ENCODE measurements at places on chromosomes 7 and 10.

DNA sequence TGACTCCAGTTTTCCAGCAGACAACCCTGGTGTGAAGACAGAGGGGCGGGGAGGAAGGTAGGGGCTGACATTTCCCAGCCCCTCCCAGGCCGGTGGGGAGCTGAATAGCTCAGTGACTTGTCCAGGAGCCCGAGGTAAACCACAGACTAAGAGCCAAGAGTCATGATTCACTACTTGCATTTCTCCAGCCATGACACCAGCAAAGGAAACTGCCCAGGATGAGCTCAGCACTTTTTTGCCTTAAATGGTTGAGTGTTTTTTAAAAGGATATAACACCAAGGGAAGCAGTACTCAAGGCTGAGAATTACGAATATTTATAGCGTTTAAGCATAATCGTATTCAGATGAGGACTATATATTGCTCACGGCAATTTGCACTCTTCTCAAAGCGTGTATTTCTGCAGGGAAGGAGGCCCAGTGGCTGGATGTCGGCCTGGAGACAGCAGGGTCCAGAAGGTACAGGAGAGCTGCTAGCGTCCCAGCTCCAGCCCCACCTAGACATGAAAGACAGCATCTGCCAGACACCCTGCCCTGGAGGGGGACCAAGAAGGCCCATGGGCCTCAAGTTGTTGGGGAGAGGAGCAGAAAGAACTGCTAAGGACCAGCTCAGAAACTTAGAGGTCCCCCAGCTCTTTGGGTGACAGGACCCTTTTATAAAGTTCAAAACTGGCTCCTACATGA lies 141.4 kb downstream of the GRID1 start:
- no peak for DNase-seq

GRCh38 chr10:121599947-121600346 lies 1.7 kb upstream of the FGFR2 start:
- DNase-seq = no peak

DNA sequence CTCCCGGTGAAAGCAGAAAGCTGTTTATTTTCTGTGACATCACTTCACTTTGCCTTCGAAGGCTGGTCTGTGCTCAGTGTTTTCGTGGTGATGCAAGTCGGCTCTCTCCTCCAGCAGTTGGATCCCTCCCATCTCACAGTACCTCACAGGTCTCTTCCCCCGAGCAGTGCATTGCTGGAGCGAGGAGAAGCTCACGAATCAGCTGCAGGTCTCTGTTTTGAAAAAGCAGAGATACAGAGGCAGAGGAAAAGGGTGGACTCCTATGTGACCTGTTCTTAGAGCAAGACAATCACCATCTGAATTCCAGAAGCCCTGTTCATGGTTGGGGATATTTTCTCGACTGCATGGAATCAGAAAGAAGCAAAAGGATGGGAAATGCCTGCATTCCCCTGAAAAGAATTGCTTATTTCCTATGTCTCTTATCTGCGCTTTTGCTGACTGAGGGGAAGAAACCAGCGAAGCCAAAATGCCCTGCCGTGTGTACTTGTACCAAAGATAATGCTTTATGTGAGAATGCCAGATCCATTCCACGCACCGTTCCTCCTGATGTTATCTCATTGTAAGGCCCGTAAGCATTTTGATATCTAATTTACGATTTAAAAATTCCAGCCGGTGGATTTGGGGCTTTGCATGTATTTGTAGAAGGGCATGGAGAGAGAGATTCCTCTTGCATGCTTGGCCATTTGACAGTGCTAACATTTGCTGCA lies at the start of gene LGI1:
Gene LGI1 (plus strand): TSS at position 136 of the 707 bp plus-strand sequence. CDS start 209 bp downstream, at position 345.
- no peak for DNase-seq

DNA sequence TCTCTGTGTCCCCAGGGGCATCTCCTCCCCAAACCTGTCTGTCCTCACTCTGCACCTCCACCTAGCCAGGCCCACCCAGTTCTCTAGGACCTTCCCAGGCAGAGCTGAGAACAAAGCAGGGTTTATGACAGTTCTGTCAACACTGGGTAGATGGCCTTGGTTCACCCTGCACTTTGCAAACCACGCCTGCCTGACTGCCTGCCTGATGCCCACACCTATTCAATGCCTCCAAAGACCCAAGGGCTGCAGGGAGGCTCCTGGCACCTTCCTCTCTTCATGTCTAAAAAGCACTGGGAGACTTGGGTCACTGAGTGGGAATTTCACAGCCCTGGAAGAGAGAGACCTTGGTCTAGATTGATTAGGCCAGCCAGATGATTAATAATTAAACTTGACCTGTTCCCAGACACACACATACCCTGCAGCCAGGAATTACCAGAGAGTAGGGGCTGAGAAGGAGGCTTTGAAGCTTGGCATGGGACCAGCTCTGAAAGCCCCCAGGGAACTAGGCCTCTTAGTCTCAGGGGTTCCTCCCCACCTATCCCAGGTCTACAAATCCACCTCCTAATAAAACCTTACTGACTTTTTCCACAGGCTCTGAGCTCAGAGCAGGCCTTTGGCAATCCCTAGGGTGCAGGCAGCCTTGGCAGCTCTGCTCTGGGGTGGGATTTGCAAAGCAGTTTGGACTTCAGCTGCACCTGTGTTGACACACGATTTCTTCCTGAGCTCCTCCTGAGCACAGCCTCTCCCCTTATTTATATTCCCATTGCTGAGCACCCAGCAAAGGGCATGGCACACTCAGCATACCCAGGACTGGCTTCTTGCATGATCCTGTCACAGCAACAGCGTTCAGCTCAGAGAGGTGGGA lies 25.7 kb upstream of the PDCD4 start:
- DNase-seq = no peak

GRCh38 chr7:157703534-157704195 lies 366.9 kb downstream of the DNAJB6 start:
- no peak for DNase-seq

DNA sequence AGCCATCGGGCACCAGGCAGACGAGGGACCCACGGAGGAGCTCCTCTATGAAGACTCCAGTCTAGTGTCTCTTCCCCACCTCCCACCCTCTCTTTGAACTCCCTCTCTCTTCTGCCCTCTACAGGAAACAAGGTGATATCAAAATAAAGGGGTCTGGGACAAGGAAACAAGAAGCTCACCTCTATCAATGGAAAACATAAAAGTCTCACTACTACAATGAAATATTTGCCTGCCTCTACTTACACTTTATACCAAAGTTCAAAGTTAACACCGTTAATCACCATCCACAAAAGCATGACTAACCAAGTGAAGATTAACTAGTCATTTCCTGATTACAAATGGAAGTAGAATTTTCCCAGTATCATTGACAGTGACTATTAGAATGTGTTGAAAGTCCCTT lies 82.2 kb downstream of the PARD3 start:
- no peak for DNase-seq

- no peak for DNase-seq
Observed at GRCh38 chr7:152667958-152668357, 8.0 kb downstream of the XRCC2 start.

GRCh38 chr7:124764051-124764846 lies 1.3 kb downstream of the GPR37 start:
- DNase-seq = no peak

- DNase-seq = no peak
Observed at GRCh38 chr7:90401989-90402388, 1.3 kb upstream of the CLDN12 start.

- DNase-seq = no peak
Observed at GRCh38 chr7:121187676-121188075, 141.1 kb upstream of the WNT16 start.

GRCh38 chr10:52040486-52040885 lies 273.6 kb upstream of the DKK1 start:
- no peak for DNase-seq

DNA sequence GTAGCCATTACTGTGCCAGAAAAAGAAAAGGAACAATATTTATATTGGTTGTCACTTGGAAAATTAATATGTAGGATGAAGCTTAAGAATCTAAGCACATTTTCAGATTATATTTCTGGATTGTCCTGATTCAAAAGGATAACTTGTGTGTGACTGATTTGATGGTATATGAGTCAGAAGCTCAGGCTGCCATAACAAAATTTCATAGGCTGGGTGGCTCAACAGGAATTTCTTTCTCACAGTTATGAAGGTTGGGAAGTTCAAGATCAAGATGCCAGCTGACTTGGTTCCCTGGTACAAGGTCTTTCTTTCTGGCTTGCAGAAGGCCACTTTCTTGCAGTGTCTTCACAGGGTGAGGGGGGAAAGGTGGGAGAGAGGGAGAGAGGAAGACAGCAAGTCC lies 108.5 kb downstream of the ST7 start:
- no peak for DNase-seq

DNA sequence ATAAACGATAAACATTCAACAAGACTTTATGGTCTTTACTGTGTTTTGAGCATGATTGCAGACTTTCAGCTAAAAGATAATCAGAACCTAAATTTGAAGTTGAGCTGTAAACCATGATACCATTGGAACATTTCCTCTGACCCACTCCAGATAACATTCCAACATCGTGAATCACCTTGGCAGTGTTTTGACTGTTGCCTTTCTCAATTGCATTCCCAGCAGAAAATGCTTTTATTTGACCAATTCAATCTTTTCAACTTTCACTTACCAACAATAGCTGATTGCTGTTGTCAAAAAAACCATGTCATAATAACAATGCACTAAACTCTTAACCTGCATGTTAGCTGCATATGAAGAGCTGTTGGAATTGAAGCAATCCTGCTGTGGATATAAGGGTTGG lies 165.5 kb downstream of the MDFIC start:
- no peak for DNase-seq

GRCh38 chr7:55065079-55065478 lies 46.3 kb downstream of the EGFR start:
- no peak for DNase-seq

DNA sequence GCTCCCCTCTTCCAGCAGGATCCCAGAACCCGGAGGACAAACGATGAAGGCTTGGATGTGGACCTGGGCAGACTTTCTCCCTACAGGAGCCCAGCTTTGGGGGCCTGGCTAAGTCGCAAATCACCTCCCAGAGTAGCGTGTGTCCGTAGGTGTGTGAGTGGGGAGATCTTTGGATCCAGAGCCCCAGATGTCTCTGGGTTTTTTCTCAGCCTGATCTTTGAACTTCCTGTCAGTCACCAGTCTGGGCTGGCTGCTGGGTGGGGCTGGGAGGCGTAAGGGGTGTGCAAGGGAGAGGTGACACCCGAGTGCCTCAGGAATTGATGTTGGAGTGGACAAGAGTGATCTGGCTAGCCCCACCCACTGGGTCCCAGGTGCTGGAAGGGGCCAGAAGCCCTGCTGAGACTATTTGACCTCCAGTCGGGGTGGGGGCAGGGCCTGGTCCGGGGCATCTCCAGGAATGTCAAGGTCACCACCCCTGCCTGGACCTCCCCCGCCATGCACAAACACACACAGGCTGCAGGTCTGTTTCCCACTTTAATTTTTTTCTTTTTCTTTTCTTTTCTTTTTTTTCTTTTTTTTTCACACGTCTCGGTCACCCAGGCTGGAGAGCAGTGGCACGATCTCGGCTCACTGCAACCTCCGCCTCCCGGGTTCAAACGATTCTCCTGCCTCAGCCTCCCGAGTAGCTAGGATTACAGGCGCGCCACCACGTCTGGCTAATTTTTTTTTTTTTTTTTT lies at the start of gene MOGAT3:
Gene MOGAT3 (minus strand): TSS at position 175 of the 738 bp plus-strand sequence. CDS start 182 bp downstream, outside the sequence.
- DNase-seq = no peak

DNA sequence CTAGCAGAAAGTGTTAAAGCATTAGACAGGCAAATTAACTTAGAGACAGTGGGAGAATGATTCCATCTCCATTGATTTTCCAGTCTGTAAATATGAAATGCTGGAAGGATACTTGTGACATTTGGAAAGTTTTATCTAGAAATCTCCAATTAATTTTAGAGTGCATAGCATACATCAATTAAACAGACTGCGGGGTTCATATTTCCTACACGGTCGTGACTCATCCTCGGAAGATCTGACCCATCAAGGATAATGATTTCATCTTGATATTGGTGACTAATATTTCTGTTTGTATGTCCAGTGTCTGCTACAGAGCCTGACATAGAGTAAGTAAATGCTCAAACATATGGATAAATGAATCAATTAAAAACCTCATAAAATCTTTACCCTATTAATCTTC lies 474.9 kb downstream of the KCNMA1 start:
- no peak for DNase-seq

DNA sequence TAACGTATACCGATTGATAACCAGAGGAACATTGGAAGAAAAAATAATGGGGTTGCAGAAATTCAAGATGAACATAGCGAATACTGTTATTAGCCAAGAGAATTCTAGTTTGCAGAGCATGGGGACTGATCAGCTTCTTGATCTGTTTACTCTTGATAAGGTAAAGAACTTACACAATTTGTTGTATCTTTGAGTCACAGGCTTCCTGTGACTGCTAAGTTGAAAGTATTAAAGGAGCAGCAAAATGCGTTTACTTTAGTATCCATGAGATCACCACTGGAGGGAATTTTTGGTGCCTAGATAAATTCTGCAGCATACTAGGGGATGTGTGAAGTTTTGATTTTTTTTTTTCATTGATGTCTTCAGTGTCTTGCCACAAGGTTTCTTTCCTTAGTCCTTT lies 103.6 kb downstream of the BTAF1 start:
- no peak for DNase-seq

- no peak for DNase-seq
Observed at GRCh38 chr10:22832851-22833250, 95.0 kb upstream of the ARMC3 start.

- DNase-seq = no peak
Observed at GRCh38 chr7:121160150-121161008, 168.4 kb upstream of the WNT16 start.

Measured in CD4-positive, alpha-beta T cell treated with Interleukin-15 for 4 hours (primary cell).